GM19239 (cell line): ENCODE measurements at places on chromosomes 2 and 18.

- no peak for DNase-seq
Observed at GRCh38 chr2:96594691-96595152, 43.4 kb downstream of the KANSL3 start.

- no peak for DNase-seq
Observed at GRCh38 chr18:59380706-59381105, 21.6 kb upstream of the LMAN1 start.

GRCh38 chr2:170143045-170143717 lies 34.8 kb upstream of the MYO3B start:
- DNase-seq: no peak

DNA sequence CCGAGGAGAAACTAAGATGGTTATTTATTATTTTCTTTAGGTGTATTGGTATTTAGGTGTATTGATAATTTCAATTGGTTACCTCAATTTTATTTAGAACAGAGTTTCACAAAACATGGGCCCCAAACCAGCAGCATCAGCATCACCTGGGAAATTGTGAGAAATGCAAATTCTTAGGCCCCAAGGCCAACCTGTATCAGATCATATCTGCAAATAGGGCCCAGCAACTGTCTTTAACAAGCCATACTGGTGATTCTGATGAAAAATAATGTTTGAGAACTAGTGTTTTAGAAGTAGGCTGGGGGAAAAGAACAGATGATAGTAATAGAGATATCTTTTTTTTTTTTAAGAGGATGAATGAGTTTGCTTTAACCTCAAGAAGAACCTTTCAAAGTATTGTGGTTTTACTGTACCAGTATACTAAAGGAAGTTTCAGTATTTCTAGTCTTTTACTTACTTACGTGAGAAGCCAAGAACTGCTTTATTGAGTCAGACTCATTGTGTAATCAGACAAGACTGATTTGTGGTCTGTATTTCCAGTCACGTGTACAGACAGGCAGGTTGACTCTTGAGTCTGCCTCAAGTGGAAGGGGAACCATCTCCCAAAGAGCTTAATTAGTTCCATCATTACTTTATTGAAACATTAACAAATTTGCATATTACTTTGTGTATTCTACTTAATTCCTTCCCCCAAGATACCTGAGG lies 60.4 kb upstream of the GAREM1 start:
- DNase-seq: no peak

- no peak for DNase-seq
Observed at GRCh38 chr2:6654279-6654678, 211.4 kb downstream of the CMPK2 start.

DNA sequence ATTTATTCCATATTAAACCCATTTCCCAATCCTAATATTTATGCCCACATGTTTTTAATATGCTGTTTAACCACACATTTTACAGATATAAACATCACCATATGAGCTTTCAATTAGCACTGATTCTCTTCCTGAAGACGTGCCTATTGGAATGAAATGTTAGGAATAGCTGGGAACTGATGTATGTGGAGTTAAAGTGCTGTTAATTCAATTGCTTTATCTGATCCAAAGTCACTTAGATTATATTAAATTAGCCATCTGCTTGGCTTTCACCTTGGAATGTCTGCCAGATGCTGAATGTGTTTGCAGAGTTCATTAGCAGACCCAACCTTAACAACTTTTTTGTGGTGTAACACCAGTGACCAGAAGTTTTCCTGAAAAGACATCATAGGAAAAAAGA lies 942.9 kb upstream of the KLHL29 start:
- DNase-seq: no peak

DNA sequence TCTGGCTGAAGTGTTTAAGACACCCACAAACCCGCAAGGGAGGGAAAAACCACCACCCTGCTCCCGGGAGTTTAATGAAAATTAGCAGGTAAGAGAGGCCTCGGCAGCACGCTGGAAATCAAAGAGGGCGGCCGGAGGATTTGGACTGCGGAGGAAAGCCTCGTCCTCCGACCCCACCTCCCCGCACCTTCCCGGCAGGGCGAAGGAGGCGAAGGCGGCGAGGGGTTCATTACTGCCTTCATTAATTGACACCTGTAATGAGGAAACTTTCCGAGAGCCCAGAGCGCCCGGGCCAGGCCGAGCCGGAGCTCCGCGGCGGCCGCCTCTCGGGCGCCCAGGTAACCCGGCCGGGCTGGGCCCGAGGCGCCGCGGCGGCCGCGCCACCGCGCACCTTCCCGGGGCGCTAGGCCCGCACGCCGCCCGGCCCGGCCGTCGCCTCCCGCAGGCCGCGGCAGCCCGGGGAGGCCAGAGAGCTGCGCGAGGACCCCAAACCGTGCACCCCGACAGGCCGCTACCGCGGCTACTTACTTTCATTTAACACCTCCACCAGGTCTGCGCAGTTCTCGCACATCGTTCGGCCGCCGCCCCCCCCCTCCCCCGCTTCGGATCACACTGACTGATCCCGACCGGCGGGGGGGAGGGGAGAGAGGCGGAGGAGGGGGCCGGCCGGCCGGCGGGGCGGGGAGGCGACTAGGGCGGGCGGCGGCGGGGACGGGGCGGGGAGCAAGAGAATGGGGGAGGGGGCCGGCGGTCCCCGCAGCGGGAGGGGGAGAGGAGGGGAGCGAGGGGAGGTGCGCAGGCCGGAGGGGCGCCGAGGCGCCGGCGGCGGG lies 550 bp downstream of the USP34 start:
- peak; percentile 71 for DNase-seq

DNA sequence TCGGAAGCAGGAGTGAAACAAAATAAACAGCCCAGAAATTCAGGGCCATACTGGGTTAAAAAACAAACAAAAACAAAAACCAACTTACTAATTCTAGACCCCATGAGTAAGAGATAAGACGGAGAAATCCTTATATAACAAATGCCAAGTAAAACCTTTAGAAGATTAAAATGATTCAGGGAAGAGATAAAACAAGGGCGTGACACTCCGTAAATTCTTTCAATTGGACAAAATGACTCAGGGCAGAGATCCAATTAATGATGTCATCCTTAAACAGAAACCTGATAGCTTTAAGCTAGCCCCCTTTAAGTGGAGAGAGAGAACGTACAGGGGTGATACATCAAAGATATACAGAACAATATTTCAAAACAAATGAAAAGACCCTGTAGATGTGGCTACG lies 317.4 kb downstream of the NBAS start:
- DNase-seq: no peak

GRCh38 chr18:49167084-49167483 lies 216.3 kb upstream of the SMAD7 start:
- no peak for DNase-seq

DNA sequence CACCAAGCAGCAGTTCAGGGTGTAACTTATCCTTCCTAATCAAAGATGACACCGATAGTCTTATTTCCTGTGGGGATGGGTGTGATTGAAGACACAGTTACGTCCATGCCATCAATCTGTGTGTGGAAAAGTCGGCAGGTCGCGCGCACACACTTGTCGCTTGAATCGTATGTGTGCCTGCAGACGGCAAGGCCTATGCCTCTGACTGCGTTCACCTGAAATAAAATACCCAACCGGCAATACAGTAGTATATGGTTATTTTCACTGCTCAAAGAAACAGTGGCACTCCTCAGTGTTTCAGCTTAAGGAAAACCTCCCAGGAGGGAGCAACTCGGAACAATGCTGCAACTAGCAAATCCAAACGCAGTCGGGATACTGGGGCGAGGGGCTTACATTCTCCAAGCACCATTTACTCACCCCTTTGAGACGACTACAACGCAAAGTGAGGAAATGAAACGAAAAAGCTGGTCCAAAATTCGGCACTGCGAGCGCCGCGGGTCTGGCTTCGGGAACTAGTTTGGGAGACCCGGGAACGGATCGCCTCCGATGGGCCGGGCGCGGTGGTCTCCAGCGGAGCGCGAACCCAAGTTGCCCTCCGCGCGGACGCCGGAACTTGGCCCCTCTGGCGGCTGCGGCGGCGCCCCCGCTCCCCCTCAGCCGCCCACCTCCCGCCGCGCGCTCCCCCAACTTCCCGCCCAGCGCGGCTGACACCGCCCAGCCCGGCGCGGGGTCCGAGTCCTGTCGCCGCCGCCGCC lies 675 bp downstream of the PRKD3 start:
- DNase-seq: no peak

- no peak for DNase-seq
Observed at GRCh38 chr2:79977792-79978191, 326.8 kb downstream of the LRRTM1 start.

- no peak for DNase-seq
Observed at GRCh38 chr2:130898553-130898952, 61.8 kb downstream of the ARHGEF4 start.

DNA sequence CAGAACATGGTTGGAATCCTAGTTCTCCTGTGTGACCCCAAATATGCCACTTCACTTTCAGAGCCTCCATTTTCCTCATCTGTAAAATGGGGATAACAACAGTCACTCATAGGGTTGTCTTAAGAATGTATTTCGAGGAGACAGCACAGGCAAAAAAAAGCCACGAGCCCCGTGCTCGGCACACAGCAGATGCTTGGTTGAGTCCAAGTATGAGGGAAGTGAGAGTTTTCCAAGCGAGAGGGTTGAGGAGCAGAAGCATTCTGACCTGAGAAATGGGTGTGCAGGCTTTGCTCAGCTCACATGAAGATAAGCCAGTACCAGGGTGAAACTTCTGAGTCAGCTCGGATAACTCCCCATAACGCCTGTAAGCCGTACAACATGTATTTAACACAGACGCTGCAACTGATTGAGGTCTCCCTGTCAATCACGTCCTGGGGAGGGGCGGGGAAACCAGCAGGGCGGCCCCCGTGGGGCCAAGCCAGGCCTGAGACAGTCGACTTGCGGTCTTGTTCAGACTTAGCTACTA lies 23.0 kb upstream of the ODC1 start:
- DNase-seq: no peak

GRCh38 chr2:166067229-166067628 lies 60.6 kb downstream of the SCN1A start:
- no peak for DNase-seq

DNA sequence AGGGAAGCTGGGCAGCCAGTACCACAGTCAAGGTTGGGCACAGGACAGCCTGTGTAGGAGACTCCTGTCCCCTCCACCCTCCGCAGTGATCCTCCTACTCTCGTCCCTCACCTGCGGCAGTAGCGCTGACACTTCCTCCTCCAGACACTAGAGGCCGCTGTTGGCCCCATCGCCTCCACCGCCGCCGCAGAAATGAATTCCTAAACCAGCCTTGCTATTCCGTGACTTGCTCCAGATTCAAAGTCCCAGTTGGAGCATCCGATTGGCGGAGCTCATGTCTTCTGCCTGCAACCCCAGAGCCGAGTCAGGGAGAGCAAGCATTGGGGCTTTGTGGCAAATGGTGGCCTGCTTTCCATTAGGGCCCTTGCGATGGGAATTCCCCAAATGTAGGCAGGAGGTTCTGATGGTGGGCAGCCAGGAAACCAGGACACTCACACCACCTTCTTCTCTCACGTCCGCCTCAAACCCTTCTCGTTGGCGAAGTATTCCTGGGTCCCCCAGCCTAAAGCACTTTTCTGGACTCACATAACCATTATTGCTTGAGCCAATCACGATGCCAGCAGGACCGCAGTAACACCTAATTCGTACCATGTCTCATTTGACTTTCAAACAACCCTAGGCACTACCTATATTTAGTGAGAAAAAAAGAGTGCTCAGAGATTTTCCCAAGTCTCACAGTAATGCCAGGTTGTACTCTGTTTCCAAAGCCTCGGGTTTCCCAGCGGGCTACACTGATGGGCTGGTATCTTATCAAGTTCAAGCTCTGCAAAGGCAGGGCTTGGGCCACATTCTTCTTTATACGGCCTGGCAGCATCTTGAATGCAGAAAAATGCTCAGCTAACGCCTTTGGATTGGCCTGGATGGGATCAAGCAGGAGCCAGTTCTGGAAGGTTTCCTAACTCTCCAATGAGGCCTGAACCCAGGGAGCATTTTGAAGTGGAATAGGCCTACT lies 1.2 kb upstream of the DNAJB2 start:
- DNase-seq: peak; percentile 68

DNA sequence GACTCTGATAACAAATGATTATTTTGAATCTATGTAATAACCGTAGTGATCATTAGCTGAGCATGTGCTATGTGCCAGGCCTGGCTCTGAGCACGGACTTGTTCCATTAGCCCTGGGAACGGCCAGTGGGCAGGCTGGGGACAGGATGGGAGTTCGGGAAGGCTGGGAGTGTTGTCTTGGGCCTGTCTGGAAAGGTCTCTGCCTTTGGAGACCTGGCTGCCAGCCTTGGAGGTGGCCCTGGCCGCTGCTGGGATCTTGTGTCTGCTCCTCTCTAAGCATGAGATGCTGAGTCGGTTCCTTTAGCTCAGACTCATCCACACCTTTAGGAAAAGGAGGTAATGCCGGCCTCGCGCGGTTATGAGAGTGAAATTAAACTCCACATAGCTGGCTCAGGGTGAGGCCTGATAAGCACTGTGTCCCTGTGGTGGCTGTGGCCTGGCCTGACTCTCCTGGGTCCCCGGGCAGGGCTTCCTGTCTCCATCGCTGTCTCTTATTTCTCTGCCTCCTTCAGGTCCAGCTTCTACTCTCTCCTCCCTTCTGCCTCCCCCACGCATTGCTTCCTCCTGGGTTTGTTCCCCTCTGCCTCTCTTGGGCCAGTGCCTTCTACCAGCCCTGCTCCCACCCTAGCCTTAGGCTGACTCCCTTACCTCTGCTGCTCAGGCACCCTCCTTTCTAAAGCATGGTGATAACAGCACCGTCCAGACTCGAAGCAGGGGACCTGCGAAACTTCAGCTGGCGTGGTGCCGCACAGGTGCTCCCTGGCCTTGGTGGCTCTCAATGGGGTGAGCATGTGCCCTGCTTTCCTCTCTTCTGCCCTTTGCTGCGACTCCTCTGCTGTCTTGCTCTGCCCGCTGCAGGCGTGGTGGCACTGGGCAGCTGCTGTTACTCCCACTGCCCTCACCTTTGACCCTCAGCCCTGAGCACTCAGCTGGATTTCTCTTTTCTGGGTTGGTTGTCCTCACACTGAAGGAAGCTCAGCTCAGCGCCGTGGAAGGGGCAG lies 41.8 kb downstream of the NCK2 start:
- no peak for DNase-seq

DNA sequence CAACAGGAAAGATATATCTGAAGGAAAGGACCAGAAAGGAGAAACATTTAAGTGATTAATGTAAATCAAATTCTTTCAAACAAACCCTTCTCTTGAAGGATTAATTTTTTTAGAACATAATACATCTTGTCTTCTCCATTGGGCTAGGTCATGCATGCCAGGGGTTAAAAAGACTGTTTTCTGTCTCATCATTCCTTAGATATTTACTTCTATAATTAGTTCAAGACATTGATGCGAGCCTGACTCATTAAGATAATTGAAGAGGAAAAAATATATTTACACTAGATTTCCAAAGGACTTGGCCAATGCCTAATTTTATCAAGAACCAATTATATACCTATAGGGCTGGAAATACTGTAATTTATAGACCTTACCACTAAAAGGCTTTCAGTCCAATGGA lies 166.6 kb upstream of the SETBP1 start:
- DNase-seq: no peak

DNA sequence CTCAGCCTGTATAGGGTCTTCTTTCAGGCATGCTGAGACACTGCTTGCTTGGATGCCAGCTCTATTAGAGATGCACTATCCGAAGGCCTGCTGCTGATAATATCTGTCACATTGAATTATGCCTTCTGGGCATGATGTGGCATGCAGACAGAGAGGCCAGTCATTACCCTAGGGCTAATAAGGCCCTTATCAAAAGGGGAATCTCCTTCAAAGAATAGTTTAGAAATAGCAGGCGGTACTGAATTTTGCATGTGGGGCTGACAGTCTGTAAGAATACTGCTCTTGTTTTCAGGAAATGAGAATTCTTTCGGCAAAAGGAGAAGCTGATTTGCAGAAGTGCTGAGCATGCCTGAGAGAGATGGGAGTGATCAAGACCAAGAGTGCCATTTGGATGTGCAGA lies 13.1 kb upstream of the LHCGR start:
- no peak for DNase-seq
